ENCODE measurements at places on chromosomes 6 and 20. TPM values are rescaled to one million over a fixed set of nuclear protein-coding genes. Genes with fewer than 3 reads are reported as not detected.

Gene PPP1R11
- polyA plus RNA-seq = 49.4 TPM

Gene CST5
- not detected for polyA plus RNA-seq

Gene DOK5
- polyA plus RNA-seq = not detected

Gene KHDRBS2
- polyA plus RNA-seq = not detected

Gene BTN1A1
- 0.12 TPM for polyA plus RNA-seq

Gene LRRC73
- 0.08 TPM for polyA plus RNA-seq

Gene OPN5
- polyA plus RNA-seq = not detected

Gene OR2J3
- 0.46 TPM for polyA plus RNA-seq

Gene WFDC5
- not detected for polyA plus RNA-seq

Gene LINC00237
- not detected for polyA plus RNA-seq

Gene ZKSCAN8
- polyA plus RNA-seq = 10.8 TPM

Gene DNAH8
- polyA plus RNA-seq = not detected

Gene ZKSCAN3
- 3.6 TPM for polyA plus RNA-seq

Gene LTB
- polyA plus RNA-seq = 0.30 TPM

Gene CALHM6
- not detected for polyA plus RNA-seq
